Activated T-cell treated with anti-CD3 and anti-CD28 coated beads for 24 hours (primary cell): ENCODE measurements at places on chromosomes 16 and 17.

DNA sequence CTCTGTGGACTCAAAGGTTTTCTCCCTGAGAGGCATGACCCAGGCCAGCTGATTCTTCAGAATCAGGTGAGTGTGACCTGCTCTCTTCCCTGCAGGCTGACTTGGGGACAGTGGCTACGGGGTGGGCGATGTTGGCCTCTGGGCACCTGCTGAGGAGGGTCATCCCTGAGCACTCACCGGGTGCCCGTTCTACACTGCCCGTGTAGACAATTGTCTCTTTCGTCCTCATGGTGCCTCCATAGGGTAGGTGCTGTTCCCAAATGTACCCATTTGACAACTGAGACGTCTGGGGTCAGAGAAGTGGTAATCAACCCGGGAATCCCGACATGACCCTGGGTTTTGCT, 74.8 kb downstream of the GOSR1 start:
- no peak for DNase-seq

DNA sequence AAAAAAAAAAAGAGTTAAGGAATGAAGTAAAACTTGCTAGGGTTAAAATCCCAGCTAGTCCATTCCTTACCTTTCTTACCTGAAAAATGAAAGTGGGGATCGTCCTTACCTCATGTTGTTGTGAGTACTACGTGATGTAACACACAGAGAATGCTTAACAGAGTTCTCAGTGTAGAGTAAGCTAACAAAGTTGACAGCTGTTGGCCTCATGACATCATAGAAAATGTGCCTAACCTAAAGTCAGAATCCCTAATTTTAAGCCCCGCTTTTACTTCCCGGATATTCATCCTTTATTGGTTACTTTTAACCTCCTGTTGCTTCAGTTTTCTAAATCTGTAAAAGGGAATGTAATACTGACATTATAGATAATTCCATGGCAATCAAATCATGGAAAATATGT, 505.8 kb upstream of the HSBP1 start:
- DNase-seq = no peak

GRCh38 chr16:77548151-77548550, 113.3 kb upstream of the ADAMTS18 start:
- DNase-seq = no peak

GRCh38 chr17:64103391-64104364, 26.3 kb downstream of the ERN1 start:
- no peak for DNase-seq

- DNase-seq = no peak
Observed at GRCh38 chr16:68362262-68362913, 51.6 kb downstream of the PRMT7 start.

DNA sequence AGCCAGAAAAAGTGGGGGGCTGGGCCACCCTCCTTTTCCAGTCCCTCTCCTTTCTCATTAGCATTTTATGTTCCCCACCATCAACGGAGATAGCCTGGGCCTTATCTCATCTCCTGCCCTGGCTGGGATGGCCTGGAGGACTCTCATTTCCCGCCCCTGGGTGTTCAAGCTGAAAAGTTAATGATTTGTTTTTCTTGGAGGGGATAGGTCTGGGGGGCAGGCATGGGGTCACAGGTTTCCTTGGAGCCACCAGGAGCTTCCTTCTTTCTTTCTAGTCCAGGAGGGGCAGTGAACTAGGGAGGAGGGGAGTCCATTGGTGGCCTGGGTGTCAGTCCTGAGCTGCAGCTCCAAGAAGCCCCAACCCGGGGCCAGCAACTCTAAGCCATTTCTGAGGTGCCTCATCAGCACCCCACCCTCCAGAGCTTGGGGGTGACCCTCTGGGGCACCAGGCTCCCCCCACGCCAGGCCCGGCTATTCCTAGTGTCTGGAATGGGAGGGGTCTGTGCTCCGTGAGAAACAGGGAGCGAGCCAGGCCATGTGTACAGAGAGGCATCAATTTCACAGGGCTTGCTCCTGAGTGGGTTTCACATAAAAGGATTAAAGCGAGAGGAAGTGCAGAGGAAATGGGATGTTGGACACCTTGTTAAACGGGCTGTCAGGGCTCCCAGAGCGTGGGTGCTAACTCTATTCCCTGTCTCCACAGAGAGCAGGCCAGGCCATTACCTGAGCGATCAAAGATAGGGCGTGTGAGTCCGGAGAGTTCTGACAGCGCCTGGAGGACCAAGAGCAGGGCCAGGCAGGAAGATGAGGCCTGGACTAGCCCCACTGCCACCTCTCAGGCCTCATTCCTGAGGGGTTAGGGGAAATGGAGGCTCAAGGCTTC, 90.6 kb upstream of the LHX1 start:
- no peak for DNase-seq

DNA sequence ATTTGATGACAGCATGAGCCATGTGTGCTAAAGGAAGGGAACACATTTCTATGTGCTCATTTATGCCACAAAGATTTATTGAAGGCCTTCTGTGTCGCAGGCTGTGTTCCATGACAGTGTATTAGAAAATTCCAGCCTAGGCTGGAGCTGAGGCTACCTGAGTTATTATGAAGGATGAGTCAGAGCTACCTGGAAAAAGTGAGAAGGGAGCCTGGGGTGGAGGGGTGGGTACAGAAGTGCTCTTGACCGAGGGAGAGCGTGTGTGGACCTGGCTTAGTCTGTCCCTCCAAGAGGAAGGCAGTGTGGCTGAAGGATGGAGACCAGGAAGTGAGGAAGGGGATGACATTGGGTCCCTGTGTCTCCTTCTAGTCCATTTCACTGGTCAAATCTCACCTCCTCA, 98.3 kb downstream of the N4BP1 start:
- DNase-seq = no peak

DNA sequence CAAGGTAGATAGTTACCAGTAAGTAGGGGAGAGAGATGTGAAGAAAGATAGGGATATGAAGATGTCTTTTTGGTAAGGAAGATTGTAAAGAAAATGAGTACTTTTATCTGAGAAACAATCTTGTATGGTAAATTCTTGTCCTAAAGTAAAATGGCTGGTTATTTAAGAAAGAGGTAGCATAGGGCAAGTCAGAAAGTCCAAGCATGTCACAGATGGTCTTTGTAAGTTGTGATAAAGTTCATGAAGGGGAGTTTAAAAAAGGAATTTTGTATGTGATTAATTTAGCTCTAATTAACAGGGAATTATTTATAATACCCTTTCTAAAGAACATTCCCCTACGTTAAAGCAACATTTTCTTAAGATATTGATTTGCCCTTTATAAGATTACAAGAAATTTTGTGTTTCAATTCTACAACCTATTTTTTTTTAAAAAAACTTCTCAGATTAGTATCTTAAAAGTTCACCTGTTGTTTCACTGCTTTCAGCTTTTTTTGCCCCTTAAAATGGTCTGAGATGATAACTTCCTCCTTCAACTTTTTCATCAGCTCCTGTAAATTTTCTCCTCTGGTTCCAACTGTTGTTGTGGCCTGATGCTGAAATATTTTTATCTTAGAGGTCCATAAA, 16.2 kb upstream of the CPHXL start:
- no peak for DNase-seq

GRCh38 chr17:71432378-71433315, 688.2 kb upstream of the SOX9 start:
- no peak for DNase-seq

DNA sequence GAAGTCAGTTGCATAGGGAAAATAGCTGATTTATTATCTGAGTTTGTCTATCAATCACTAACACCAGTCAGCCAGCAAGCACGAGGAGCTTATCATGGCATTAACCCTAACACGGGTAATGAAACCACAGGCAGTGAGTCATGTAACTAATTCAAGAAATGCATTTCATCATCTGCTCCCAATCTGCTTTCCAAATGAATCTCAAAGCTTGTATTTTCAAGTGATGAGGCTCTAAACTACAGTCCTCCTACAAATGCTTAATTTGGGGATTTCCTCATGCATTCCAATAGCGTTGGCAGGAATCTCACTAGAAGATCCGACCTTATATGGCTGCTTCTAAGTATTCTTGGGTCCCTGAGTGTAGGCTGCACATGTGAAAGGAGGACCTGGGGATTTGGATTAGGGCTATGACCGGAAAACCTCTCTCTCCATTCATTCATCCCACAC, 118.4 kb upstream of the HSBP1 start:
- DNase-seq = no peak

DNA sequence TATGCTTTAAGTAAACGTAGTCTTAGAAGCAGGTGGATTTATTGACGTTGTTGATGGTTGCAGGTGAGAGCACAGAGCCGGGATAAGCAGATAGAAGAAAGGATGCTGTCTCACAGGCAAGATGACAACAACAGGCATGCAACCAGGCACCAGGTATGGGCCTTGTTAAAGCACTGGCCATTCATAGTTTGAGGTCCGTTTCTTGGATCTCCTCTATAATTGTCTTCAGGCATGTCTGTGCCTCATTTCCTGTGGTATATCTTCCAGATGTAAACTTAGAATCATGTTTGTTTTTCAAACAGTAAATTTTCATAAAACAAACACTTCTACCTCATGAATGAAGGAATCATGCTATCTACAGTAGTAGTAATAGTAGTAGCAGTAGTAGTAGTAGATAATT, 20.6 kb downstream of the KAT7 start:
- DNase-seq = no peak

DNA sequence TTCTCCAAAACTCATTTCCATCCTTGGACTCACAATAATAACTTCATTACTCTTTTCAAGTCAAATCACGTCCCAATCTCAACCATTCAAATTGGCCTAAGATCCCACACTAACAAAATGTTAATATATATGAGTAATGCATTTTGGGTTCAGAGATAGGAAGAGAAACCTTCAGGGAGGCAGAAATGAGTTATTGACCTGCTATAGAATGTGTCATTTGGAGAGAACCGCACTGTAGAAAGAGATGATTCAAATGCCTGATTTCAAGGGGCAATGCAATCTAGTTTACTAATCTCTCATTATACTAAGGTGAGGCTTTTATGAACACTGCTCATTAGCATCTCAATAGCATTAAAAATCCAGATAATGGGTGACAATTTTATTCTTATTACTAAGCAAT, 1595.0 kb upstream of the GOT2 start:
- DNase-seq = no peak

GRCh38 chr17:73865831-73866230, 221.6 kb upstream of the SDK2 start:
- DNase-seq = no peak

DNA sequence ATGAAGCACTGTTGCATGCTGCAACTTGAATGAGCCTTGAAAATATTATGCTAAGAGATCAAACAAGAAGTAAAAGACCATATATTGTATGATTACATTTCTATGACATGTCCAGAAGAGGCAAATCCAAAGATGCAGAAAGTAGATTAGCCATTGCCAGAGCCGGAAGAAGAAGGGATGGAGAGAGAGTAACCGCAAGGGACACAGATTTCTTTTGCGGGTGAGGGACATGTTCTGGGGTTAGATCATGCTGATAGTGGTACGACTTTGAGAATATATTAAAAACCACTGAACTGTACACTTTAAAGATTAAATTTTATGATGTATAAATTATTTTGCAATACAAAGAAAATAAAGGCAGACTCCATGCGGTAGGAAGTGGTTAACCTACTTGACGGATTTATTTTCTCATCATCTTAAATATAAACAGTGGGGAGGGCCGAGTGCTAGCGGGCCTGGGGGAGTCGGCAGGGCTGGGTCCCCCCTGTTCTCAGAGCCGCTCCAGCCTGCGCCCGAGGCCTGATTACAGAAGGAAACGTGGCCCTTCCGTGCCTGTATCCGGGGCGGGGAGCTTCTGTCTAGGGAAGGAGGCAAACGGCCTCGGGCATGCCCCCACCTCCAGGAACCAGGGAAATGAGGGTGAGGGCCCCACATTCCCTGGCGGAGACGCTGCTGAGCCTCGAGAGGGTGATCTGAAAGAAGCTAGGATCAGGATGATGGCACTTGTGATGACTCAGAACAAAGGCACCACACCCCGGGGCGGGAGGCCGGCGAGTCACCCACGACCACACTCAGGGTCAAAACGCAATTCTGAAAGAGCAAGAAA, 48.0 kb downstream of the SHCBP1 start:
- no peak for DNase-seq

GRCh38 chr17:60065136-60065535, 13.6 kb downstream of the HEATR6 start:
- no peak for DNase-seq

DNA sequence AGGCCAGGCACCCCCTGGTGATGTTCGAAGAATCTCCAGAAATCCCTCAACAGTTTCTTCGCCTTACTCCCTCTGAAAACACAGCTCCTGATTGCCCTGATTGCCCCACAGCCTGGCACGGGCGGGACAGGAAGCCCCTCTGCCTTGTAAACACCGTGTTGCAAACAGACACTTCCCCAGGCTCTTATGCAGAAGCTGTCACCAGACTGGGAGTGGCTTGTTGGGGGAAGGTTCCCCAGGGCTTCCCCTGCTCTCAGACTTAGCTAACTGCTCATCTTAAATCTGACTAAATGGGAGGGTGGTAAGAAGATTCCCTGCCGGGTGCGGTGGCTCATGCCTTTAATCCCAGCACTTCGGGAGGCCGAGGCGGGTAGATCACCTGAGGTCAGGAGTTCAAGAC, 11.2 kb downstream of the PIK3R5 start:
- DNase-seq = peak; percentile 68

GRCh38 chr17:58051468-58051867, 31.8 kb upstream of the DYNLL2 start:
- no peak for DNase-seq

- DNase-seq = no peak
Observed at GRCh38 chr17:4897198-4897687, 2.1 kb upstream of the C17orf107 start.

DNA sequence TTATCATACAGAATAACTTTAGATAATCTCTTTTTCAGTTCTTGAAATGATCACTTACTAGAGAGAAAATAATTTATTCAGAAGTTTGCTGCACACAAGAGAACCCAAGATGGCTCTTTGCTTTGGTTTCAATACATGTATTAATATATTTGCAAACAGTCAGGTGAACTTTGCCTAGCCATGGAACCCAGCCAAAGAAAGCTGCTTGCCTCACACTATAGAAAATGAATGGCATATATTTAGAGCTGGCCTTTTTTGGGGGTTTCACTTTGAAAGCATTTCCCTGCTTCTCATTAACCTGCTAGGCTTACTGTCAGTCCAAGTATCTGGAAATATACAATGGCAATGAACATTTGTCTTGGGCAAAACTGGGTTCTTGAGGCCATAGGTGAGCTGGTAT, 75.3 kb downstream of the MRTFB start:
- DNase-seq = no peak

DNA sequence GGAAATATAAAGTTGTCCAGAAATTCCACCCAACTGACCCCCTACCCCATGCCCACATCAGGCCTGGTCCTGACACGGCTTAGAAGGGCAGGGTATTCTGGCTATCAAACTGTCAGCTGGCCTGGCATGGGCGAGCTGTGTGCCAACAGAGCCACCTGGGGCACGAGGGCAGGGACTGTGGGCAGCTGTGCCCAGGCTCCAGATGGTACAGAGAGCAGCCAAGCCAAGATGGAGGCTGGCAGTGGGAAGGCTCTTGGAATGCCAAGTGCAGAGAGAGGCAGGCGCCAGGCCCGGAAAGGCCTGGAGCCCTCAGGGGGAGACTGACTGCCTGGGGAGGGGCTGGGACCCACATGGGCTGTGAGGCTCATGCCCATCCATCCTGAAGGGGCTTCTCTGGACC, 24.3 kb upstream of the PHF12 start:
- no peak for DNase-seq

GRCh38 chr17:66649818-66650543, 184.9 kb upstream of the CACNG5 start:
- DNase-seq = no peak

GRCh38 chr16:890217-890616, 80.6 kb downstream of the LMF1 start:
- DNase-seq = no peak

- DNase-seq = no peak
Observed at GRCh38 chr16:88367560-88367959, 15.2 kb upstream of the ZNF469 start.

- no peak for DNase-seq
Observed at GRCh38 chr17:8066841-8067775, 20.4 kb downstream of the ALOX12B start.
